ENCODE measurements at places on chromosomes 2 and 18.

DNA sequence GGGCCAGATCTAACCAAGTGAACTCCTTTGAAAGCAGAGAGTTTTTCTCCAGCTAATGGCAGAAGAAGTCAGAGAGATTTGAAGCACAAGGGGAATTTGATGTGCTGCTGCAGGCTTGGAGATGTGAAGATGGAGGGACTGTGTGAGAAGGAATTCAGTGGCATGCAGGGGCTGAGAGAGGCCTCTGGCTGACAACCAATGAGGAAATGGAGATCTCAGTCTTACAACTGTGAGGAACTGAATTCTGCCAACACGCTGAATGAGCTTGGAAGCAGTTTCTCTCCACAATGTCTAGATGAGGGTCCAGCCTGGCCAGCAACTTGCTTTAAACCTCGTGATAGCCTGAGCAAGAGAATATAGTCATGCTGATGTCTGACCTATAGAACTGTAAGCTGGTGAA, 224.1 kb upstream of the DPP10 start:
- DNase-seq: no peak

GRCh38 chr2:43423941-43424261, 171.9 kb downstream of the THADA start:
- DNase-seq: no peak

DNA sequence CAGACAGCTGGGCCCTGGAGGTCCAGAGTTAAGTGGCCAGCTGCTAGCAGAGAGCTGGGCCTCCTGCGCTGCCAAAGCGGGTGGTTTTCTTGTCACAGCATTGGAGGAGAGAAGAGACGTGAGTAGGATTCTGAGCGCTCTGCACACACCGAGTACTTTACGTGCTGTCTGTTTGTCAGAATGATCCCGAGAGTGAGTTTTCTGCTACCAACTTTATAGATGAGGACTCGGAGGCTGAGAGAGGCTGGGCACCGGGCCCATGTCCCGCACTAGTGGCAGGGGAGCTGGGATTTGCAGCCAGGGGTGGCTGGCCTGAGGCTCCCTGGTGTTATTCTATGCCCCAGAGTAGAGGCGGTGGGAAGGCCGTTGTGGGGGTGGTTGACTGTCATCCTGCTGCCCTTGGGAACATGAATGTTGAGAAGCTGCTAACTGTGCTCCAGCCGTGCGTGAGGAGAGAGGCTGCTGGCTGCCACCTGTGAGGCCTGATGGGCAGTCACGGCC, 36.3 kb upstream of the MBP start:
- no peak for DNase-seq

GRCh38 chr2:200125444-200126284, 170.3 kb downstream of the MAIP1 start:
- no peak for DNase-seq

DNA sequence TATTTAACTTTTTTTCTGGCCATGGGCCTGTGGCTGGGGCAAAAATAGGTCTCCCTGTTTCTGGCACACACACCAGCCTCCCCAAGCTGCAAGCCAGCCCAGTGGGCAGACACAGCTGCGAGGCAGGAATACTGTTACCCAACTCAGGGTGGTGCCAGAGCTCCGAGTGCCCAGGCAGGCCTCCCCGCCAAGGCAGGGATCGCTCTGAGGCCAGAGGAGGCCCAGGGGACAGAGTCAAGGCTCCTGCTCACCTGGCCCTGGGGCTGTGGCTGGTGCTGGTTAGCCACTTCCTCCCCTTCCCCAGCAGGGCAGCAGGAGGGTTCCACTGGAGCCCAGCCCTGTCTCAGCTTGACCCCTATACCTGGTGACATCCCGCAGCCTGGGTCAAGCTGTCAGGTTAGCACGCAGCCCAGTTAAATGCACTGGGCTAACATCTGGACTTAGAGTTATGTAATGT, 67.1 kb upstream of the EPAS1 start:
- no peak for DNase-seq

DNA sequence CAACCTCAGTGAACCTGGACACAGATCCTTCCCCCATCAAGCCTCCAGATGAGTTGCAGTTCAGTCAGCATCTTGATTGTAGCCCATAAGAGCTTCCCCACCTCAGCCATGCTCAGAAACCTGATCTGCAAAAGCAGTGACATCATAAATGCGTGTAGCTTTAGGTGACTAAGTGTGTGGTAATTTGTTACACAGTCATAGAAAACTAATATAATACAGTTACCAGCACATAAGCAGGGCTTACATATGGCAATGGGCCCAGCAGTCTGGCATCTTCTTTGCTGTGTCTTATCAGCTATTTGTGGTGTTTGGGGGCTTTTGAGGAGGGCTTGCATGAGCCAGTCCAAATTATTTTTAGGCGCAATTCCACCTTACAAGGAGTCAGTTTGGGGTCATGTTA, 807.0 kb downstream of the SLC4A3 start:
- DNase-seq: no peak
